ENCODE measurements at places on chromosomes 6 and 20. TPM values are rescaled to one million over a fixed set of nuclear protein-coding genes. Genes with fewer than 3 reads are reported as not detected.

SLC35A1 gene
- 22.2 TPM for total RNA-seq

ANGPT4 gene
- 1.3 TPM for total RNA-seq

EPB41L1 gene
- 25.3 TPM for total RNA-seq

PPIL1 gene
- total RNA-seq: 76.8 TPM

DDX39B gene
- 580 TPM for total RNA-seq

GRCh38 chr6:167748046-167748445 is 78.7 kb upstream of the AFDN start:
- DNase-seq: no peak

DNA sequence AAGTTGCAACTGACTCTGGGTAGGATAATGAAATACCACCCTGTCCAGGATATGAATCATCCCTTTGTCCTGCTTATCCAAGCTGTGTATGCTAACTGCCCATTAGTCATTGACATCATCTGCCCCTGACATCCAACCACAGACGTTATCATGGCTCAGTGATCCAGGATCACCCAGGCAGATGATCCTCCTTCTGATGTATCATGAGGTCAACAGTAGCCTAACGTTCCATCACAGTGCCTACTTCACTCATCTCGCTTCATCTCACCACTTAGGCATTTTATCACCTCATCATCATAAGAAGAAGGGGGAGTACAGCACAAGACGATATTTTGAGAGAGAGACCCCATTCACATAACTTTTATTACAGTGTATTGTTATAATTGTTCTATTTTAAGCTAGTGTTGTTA is 13.4 kb upstream of the BTN3A2 start:
- DNase-seq: peak; percentile 56

GRCh38 chr20:43662943-43663655 is 3.8 kb upstream of the MYBL2 start:
- no peak for DNase-seq

GRCh38 chr6:129593233-129593564 is 116.8 kb downstream of the ARHGAP18 start:
- DNase-seq: peak; percentile 27

All from H4 (cell line).